Activated CD8-positive, alpha-beta T cell treated with anti-CD3 and anti-CD28 coated beads, Interleukin-2, amount 10 ng/mL, durations not matched to agents 7 days and 5 days (primary cell): ENCODE measurements at places on chromosomes 2 and 18.

DNA sequence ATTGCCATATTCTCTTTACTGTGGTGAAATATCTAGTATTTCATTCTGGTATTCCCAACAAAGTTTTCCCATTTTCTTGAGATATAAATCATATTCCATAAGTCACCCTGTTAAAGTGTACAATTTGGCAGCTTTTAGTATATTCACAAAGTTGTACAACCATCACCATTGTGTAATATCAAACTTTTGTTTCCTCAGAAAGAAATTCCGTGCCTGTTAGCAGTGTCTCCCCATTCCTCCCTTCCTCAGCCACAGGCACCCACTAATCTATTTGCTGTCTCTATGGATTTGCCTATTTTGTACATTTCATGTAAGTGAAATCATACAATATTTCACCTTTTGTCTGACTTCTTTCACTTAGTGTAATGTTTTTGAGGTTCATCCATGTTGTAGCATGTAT is 19.7 kb downstream of the NCOA1 start:
- no peak for DNase-seq

- no peak for DNase-seq
These were observed 208.6 kb downstream of the C1D start for GRCh38 chr2:67854103-67854743.

DNA sequence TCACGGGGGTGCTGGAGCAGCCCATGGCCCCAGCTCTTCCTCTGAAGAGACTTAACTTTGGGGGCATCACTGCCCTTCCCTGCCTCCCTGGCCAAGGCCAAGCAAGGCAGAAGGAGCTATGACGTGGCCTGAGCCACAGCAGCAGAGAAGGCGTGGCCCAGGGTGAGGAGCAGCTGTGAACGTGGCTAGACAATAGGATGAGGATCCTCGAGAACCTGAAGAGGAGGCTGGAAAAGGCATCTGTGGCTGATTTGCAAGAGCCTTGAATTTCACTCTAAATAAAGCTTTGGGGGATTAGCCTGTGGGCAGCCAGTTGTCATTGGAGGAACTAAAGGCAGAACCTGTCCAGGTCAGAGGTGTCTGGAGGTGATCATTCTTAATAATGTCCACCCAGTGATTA is 652.9 kb upstream of the ID2 start:
- DNase-seq: no peak

DNA sequence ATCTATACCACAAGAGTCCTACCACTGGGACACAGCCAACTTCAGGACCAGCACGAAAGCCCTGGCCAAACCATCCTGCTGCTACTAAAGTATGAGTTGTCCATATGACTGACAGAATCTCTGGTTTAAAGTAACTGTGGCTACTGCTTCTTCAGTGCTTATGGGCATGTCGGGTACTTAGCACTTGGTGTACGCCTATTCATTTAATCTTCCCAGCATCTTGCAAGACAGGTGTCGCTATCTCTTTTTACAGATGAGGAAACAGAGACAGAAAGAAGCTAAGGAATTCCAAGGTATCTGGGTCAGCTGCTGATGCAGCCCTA is 203.4 kb upstream of the ID2 start:
- DNase-seq: no peak

- no peak for DNase-seq
These were observed 30.9 kb upstream of the KCNE4 start for GRCh38 chr2:223020971-223021675.
